T-cell (primary cell): ENCODE measurements at places on chromosomes 7 and 10.

DNA sequence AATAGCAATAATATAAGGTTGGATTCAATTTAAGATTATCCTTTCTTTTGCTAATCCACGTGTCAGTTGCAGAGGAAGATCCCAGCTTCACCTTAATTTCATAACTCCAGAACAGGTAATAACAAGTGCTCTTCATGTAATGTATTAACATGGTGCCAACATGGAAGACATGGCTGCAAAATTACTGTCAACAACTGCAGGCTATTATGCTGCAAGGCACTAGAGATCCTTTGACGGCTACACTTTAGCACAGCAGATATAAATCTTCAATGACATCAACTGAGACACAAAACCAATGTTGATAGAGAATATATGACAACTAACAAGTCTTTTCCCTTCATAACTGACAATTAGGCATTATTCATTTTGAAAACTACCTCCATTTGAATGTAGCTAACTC lies 96.1 kb downstream of the RNF133 start:
- DNase-seq, result no peak

- DNase-seq, result no peak
These were observed 6.1 kb downstream of the DBF4 start for GRCh38 chr7:87882151-87882937.

DNA sequence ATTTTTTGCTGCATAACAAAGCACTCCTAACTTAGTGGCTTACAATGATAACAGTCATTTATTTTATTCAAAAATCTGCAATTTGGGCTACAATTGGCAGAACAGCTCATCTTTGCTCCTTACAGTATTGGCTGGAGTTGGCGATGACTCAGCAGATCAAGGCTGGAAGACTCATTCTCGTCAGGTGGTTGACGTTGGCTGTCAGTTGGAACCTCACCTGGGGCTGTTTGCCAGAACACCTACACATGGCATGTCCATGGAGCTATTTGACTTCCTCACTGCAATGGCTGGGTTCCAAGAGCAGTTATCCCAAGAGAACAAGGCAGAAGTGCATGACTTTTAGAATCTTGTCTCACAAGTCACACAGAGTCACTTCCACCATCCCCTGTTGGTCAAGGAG lies 75.1 kb downstream of the NOD1 start:
- DNase-seq, result no peak

DNA sequence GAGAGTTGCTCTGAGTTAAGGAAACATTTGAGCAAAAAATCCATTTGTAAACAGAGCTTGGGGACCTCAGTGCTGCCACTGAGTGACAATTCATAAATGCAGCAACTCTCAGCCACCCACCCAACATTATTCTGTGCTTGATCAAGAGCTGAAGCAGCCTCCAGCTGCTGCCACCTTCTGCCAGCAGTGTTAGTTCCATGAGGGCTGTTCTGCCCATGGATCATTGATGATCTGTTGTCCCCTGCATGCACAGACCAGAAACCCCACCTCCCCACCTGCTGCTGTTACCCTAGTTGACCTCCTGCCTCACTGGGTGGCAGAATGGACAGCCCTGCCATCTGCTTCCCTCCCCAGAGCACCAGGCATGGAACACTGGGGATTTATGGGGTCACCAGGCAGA lies 305.4 kb downstream of the KCNMA1 start:
- DNase-seq, result no peak

DNA sequence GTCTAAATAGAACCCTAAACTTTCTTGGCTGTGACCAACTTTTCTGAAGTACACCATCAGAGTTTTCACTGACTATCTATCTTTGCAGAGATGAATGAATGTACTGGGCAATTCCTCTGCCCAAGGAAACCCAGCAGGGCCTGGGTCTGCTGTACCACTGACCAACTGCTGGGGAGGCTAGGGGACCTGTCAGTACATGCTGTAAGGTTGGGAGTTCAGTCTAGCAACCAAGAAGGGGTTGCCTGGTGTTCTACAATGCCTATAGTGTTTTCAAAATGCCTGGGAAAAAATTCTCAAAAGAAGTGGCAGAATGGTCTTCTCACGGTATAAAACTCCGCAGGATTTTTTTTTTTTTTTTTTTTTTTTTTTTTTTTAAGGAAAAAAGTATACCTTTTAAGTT lies 106.3 kb downstream of the NT5C2 start:
- DNase-seq, result no peak

- DNase-seq, result no peak
These were observed 192.1 kb downstream of the DNAJB6 start for GRCh38 chr7:157528785-157529341.

DNA sequence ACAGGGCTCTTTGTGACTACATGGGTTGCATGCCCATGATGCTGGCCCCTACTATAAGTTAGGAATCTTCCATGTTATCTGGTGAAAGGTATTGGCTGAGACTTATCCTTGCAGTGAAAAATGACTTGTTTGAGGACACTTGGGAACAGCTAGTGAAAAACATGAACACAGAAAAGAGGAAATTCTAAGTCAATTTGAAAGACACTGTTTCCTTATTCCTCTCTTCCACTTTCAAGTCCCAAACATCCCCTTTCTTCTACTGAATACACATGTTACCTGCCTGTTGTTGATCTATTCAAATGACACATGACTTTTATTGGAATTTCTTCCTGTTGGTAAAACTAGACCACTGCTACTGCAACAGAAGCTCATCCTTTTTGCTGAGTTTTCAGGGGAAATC lies 29.5 kb upstream of the PRKCQ start:
- no peak for DNase-seq

DNA sequence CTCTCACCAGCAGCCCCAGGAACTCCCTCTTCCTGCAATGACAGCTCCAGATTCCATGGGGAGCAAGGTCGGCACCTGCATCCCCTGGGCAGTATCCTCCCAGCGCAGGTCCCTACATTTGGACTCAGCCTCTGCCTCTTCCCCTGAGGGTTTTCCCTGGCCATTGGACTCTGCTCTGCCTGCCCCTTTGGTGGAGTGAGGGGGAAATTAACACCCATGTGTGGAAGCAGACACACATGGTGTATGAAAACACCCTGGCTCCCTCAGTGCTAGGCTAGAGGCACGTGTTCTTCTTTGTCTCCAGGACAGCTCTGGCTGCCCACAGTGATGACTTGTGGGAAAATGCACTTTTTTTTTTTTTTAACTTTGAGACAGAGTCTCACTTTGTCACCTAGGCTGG lies 8.4 kb downstream of the PRF1 start:
- DNase-seq, result no peak

GRCh38 chr7:22356701-22357310 lies at the start of gene RAPGEF5:
RAPGEF5 (minus strand) TSS chr7:22357154; CDS start chr7:22357060, 94 bp downstream.
- no peak for DNase-seq

DNA sequence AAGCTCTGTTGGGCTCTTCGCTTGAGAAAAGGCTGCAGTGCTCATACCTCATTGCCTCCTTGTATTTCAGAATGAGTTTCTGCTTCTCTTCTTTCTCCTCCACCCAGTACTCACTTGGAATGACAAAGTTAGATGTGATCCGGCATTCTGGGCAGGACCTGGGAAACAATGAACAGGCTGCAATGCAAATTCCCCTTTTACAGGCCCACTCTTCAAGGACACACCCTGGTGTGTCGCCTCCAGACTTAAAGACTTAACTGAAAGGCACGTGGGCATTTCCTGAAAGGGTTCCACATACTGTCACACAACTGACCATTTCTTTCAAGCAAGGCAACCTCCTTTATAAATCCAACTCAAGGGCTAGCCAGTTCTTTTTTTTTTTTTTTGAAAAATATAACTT lies 23.6 kb downstream of the MKRN1 start:
- no peak for DNase-seq

- DNase-seq, result no peak
These were observed 9.7 kb upstream of the IFIT1B start for GRCh38 chr10:89368129-89368528.

DNA sequence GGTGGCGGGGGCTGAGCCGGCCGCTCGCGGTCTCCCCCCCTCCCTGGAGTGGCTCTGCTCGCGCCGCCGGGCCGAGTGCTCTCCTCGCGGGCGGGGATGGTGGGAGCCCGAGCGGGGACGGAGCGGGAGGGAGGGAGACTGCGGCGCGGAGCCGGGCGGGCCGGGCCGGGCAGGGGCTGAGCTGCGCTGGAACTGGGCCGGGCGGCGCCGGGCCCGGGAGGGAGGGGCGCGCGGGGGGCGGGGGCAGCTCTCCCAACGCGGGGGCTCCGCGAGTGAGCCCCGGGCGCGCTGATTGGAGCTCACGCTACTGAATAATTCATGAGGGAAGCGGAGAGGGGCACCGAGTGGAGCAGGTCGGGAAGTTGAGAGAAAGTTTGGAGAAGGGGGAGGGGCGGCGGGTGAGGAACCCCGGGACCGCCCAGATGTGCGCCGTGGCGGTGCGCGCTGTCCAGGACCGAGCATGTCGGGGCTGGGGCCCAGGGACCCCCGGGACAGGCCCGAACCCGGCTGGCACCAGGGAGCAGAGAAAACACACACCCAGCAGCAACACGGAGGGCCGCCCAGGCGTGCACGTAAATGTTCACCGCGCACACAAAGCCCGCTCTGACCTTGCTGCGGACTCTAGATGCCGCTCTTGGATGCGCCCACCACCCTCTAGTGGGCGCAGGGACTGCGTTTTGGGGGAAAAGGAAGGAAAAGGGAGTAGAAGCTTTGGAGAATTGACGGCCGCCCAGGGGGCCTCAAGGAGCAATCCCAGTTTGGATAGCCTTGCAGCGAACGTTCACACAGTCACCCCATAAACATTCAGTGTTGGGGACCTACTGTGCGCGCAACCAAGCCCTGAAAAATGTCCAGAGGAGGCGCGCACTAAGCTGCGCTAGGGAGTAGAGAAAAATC lies at the start of gene EPHB4:
TSS of gene EPHB4 (minus strand) at position 194 of the 897 bp plus-strand sequence. CDS start 493 bp downstream, outside the sequence.
- no peak for DNase-seq
